Muscle of leg (tissue), 16 donors: ENCODE measurements at places on chromosomes 2 and 18. TPM values are rescaled to one million over a fixed set of nuclear protein-coding genes. Genes with fewer than 3 reads are reported as not detected.
A peak's percentile ranks its signal among the peaks of the same experiment; 100 is the strongest.

DNA sequence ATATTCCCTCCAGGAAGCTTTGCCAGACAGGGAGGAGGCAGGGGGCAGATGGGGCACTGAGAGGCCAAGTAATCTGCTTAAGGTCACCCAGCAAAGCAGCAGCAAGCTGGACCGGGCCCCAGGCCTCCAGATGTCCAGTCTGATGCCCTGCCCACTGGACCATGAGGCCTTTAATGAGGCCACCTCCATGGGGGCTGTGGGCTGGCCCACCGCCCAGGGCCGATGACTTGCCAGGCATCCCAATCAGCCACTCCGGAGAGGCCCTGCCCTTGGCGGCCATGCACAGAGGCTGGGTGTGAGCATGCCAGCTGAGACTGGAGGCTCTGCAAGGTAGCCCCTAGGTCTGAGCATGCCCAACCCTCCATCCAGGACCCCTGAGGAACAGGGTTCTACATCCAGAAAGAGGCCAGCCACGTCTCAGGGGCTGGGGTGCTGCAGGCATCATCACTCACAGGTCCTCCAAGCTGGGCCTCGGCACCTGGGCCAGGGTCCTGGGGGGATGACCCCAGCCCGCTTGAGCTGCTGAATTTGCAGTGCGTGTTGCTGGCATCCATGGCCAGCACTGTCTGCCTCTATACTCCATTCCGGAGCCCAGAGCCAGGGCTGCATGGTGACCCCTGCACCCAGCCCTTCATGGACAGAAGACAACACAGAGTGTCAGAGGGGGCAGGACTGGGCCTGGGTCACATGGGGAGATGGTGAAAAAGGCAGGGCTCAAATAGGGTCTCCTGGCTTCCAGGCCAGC is 164.2 kb downstream of the INHBB start:
- H3K27ac ChIP-seq: no peak overlapping the region
- H3K36me3 ChIP-seq: no peaks in the 10 kb centered on the region
- DNase-seq: peak; percentile 27

DNA sequence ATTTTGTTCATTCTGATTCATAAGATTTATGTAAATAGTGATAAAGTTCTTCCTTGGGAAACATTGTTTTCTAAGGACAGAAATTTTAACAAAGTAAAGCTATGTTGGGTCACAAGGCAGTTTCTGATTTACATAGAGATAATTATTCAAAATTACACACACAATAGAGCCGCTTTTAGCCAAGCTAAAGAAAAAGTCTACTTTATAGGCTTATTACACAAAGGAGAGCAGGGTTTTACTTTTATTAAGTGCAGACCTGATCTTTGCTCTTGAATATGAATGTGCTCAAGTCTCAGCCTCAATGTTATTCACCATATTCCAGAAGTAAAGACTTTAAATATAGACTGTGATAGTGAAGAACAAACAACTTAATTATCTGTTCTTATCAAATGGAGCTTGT is 787.8 kb upstream of the LINC00305 start:
- H3K4me3 ChIP-seq: no peak overlapping the region
- H3K27ac ChIP-seq: no peak overlapping the region
- no peak for DNase-seq
- H3K4me1 ChIP-seq: no peaks in the 10 kb centered on the region
- H3K27me3 ChIP-seq: no peaks in the 10 kb centered on the region
- no peaks in the 10 kb centered on the region for H3K36me3 ChIP-seq

TBR1 gene
- not detected for total RNA-seq

GRCh38 chr2:47784352-47784851 is 1.5 kb downstream of the MSH6 start:
- H3K27me3 ChIP-seq: no peaks in the 10 kb centered on the region
- H3K27ac ChIP-seq: peak overlapping the region; percentile 94
- no peak for DNase-seq
- peaks cover 9% of the 10 kb centered on the region for H3K4me1 ChIP-seq
- H3K36me3 ChIP-seq: peaks cover 2% of the 10 kb centered on the region

MC5R gene
- total RNA-seq: 2.9 TPM

- no peaks in the 10 kb centered on the region for H3K27me3 ChIP-seq
- no peak overlapping the region for H3K27ac ChIP-seq
- peak overlapping the region; percentile 13 for H3K4me3 ChIP-seq
- DNase-seq: peak; percentile 20
Measured at GRCh38 chr2:234025466-234025865, 25.0 kb upstream of the SPP2 start.

ZNF396 gene
- total RNA-seq: 1.3 TPM

RPRM gene
- total RNA-seq: 6.4 TPM

- no peak overlapping the region for H3K4me3 ChIP-seq
- H3K27me3 ChIP-seq: no peaks in the 10 kb centered on the region
- peaks cover 21% of the 10 kb centered on the region for H3K36me3 ChIP-seq
Measured at GRCh38 chr2:199933466-199933865, 21.8 kb downstream of the TYW5 start.

DNA sequence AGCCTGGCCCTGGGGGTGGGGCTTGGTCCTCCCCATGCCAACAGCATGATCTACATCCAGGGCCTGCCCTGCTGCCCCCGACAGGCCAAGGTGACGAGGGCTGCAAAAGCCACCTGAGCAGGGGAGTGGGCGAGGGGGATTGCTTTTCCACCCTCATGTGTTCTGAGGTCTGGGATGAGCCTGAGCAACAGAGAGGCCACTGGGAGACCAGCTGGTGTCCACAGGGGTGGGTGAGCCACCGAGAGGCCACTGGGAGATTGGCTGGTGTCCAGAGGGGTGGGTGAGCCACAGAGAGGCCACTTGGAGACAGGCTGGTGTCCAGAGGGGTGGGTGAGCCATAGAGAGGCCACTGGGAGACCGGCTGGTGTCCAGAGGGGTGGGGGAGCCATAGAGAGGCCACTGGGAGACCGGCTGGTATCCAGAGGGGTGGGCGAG is 147.4 kb upstream of the GPC1 start:
- peaks cover 2% of the 10 kb centered on the region for H3K27me3 ChIP-seq
- peaks cover 39% of the 10 kb centered on the region for H3K4me1 ChIP-seq
- H3K27ac ChIP-seq: no peak overlapping the region
- no peak for DNase-seq
- H3K4me3 ChIP-seq: no peak overlapping the region

MROH2A gene
- total RNA-seq: not detected

GRCh38 chr2:85705680-85706039 is 11.5 kb downstream of the GNLY start:
- H3K4me3 ChIP-seq: no peak overlapping the region
- peaks cover 6% of the 10 kb centered on the region for H3K27me3 ChIP-seq
- H3K27ac ChIP-seq: peak overlapping the region; percentile 69
- H3K4me1 ChIP-seq: peaks cover 15% of the 10 kb centered on the region

DNA sequence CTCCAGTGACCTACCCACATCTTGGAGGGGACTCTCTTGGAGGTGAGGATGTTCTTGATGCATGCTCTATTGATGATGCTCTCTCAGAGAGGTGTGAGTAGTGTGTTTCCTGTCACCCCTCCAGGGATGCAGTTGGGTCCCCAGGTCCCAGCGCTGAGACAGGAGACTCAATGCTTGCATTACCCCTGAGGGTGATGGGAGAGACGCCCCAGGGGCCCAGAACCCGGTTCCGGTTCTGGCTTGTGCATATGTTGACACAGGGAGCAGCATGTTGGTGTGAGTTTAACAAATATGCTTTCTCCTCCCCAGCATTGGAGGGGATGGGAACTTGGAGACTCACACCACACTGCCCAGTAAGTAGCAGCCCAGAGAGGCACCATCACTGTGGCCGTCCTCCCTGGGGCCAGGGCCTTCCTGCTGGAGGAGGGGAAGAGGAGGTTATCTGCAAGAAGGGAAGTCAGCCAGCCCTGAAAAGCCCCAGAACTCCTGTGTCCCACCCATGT is 124.5 kb downstream of the PLB1 start:
- no peak overlapping the region for H3K27ac ChIP-seq
- no peaks in the 10 kb centered on the region for H3K27me3 ChIP-seq
- DNase-seq: no peak
- no peaks in the 10 kb centered on the region for H3K36me3 ChIP-seq

PLCL1 gene
- total RNA-seq: 13.4 TPM

- peak; percentile 49 for DNase-seq
- no peaks in the 10 kb centered on the region for H3K4me1 ChIP-seq
- H3K36me3 ChIP-seq: no peaks in the 10 kb centered on the region
- H3K27me3 ChIP-seq: no peaks in the 10 kb centered on the region
Measured at GRCh38 chr2:189629531-189630453, 31.5 kb upstream of the ASNSD1 start.

GRCh38 chr2:222248256-222248655 is 50.5 kb downstream of the PAX3 start:
- H3K27ac ChIP-seq: no peak overlapping the region
- no peak for DNase-seq
- H3K4me1 ChIP-seq: no peaks in the 10 kb centered on the region
- H3K36me3 ChIP-seq: no peaks in the 10 kb centered on the region
- H3K27me3 ChIP-seq: no peaks in the 10 kb centered on the region

GRCh38 chr2:53820048-53820447 is 33.2 kb downstream of the ERLEC1 start:
- H3K36me3 ChIP-seq: peaks cover 13% of the 10 kb centered on the region
- no peak for DNase-seq
- H3K27ac ChIP-seq: no peak overlapping the region
- no peaks in the 10 kb centered on the region for H3K27me3 ChIP-seq
- H3K4me3 ChIP-seq: no peak overlapping the region
- no peaks in the 10 kb centered on the region for H3K4me1 ChIP-seq

RUFY4 gene
- total RNA-seq: 0.27 TPM

- no peaks in the 10 kb centered on the region for H3K27me3 ChIP-seq
- H3K4me3 ChIP-seq: no peak overlapping the region
- H3K36me3 ChIP-seq: no peaks in the 10 kb centered on the region
- H3K27ac ChIP-seq: no peak overlapping the region
- no peak for DNase-seq
Measured at GRCh38 chr2:97706708-97707345, 6.5 kb upstream of the ZAP70 start.

DNA sequence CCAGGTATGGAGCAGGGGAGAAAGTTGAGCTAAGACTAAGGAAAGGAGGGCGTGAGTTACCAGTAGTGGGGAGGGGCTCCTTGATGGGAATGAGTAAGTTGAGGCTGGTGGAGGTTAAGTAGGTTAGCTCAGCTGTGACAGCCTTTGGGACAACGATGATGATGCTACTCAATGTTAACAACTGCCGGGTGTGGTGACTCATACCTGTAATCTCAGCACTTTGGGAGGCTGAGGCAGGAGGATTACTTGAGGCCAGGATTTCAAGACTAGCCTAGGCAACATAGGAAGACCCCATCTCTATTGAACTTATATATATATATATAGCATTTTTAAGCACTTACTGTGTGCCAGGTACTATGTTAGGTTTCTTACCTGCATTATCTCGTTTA is 48.4 kb downstream of the HK2 start:
- H3K4me3 ChIP-seq: no peak overlapping the region
- DNase-seq: no peak
- H3K27me3 ChIP-seq: no peaks in the 10 kb centered on the region
- no peaks in the 10 kb centered on the region for H3K4me1 ChIP-seq
- no peak overlapping the region for H3K27ac ChIP-seq
